ENCODE measurements at places on chromosomes 3 and 15.

DNA sequence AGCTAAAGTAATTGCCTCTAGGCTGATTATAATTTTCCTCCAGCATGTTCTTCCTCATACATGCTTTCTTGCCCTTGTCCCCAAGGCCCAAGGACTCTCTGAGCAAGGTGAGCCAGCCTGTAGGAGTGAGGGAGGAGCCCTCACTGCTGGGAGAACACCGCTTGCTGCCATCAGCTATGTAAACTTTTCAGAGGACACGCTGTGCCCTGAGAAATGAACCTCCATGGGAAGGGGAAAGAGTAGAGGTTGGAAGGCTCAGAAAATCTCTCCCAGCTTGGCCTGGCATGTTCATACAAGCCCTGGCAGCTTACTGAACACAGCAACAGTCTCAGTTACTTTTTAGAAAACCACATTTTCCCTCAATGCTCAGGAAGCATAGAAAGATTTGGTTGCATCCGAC is 103.0 kb upstream of the SLC24A5 start:
- DNase-seq = no peak

DNA sequence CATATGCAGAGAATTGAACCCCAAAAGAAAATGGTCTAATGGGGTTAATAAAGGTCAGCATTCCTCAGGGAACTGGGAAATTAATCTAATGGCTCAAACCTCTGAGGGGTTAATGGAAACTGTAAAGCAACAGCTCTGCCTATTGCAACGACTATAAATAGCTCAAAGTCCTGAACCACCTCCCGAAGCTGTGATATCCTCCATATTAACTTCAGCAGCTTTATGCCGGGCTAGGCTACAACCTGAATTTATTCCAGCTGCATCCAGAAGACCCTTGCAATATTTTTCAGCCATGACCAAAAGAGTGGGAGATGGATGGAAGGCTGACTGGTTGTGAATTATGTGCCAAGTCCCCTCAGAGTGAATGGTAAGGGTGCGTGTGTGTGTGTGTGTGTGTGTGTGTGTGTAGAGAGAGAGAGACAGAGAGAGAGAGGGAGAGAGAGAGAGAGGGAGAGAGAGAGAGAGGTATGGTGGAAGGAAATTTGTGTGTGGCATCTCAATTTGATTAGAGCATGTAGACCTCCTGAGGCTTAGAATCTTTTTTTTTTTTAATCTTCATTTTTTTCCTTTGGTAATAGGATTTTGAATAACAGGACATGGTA is 109.9 kb downstream of the PDCD6IP start:
- no peak for DNase-seq

DNA sequence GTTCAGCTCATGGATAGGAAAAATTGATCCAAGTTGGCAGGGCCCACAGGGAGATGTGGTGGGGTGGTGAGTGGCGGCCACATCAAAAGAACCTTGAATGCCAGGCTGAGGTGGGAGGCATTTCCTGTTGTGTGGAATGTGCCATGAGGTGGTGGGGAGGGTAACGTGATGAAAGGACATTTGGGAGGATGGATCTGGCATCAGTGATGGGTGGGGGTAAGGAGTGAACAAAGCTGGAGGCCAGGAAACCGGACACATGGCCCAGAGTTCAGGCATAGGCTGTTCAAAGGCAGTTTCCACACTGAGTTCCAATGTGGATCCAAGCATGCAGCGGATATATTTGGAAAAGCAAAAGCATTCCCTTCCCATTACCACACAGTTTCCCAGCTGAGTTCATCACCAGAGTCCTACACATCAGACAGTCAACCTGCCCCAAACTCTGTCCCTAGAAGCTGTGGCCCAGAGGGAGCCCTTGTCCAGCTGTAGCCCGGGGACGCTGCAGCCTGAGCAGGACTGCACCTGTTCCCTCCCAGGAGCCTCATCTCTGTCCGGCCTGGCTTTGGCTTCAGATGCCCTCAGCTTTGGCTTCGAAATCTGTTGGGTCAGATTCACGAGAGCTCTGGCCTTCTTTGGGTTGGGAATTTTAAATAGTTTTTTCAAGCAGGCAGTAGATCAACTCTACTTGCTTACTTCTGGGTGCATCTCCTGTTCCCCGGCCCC is 37.8 kb upstream of the GOLGA6B start:
- DNase-seq = no peak

- DNase-seq = no peak
These were observed 23.5 kb upstream of the SLC24A5 start for GRCh38 chr15:48097264-48097663.

DNA sequence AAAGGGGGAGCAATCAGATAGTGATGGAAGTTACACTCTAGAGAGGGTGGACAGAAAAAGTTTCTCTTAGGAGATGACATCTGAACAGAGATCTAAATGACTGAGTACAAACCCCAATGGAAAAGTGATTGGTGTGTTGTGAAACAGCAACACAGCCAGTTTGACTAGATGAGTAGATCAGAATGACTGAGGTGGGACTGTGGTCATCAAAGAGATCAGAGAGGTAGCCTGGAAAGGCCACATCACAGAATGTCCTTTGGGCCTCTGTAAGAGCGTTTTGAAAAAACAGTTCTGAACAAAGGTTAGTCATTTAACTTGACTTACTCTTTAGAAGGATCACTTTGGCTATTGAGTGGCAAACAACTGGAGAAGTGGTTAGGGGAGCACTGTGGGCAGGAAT is 10.6 kb downstream of the LRRC58 start:
- DNase-seq = no peak

DNA sequence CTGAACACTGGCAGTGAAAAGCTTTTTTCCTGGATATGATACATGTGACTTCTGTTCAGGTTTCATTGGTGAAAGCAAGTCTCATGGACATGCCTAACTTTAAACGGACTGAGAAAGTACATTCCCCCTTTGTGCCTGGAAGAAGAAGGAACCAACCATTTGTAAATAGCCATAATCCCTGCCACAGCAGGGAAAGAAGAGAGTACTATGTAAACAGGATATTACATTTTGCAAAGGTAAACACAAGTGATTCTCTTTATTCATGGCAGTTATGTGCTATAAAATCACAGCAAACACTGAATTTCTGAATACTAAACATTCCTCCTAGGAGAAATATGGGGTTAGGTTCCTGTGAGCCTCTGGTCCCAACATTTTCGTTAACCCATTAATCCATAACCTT is 46.8 kb downstream of the PRICKLE2 start:
- no peak for DNase-seq

DNA sequence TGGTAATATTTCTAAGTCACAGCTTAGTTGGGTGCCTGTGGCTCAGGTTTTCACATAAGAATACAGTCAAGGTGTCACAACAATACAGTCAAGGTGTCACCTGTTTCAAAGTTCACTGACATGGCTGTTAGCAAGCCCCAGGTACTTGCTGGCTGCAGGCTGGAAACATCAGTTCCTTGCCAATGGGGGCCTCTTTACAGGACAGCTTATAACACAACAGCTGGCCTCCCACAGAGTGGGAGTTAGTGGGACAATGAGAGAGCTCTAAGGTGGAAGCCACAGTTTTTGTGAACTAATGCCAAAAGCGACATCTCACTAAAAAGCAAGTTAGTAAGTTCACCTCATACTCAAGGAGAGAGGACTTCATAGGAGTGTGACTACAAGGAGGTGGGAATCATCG is 45.4 kb downstream of the GPR156 start:
- no peak for DNase-seq

DNA sequence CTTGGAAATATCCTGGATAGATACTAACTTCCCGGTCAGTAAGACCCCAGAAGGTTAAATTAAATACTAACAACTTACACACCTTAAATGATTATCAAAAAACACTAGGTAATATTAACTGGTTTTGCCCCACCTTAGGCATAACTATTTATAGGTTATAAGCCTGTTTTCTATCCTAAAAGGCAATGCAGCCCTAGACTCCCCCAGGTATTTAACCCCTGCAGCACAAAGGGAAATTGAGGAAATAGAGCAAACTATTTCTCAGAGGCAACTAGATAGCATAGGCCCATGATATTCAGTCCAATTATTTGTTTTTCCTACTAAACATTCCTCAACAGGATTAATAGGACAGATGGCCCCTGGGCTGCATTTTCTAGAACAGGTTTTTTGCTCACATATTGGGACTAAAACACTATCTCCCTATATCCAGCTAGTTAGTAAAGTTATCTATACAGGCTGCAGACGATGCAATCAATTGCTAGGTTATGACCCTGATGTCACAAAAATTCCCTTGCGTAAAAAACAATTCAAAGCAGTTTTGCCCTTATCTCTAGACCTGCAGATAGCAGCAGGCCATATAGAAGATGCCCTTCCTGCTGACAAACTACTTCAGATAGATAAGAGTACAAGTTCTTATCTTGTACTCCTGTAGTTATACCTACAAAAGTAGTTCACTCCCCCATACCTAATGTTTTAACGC is 221.3 kb downstream of the DTWD1 start:
- DNase-seq = no peak

- no peak for DNase-seq
These were observed 69.6 kb downstream of the RYR3 start for GRCh38 chr15:33380406-33380805.

DNA sequence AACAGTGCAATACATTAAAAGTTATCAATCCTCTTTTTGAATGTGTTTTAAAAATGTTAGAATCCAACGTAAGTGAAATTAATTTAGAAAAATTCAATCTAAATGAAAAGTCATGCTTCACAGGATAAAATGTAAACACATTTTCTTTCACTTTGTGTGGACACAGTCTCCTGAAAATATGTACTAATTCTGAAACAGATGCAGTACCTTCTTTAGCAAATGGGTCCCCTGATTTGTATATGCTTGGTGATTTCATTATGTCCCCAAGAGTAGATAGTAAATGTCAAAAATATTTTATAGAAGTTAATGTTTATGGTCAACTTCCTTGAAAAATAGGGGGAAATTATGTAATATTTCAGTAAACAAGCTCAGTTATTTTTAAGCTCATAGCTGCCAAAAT is 28.9 kb downstream of the FOXP1 start:
- no peak for DNase-seq

GRCh38 chr3:194423317-194423716 is 24.3 kb upstream of the GP5 start:
- DNase-seq = no peak

DNA sequence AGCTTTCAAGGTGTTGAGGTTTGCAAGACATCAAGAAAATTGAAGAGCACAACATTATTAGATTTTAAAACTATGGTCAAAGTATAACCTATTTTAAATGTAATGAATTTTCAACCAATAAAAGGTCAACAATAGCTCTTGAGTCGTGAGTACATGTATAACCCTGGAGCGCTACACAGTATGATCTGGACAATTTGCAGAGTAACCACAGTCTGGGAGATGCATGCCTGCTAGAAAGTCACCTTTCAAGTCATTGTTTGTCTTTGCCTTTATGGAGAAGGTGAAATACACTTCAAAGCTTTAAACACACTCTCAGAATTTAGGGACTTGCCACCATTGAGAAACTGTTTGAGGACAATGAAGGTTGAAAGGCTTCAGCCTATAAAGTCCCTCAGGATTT is 112.6 kb upstream of the ALCAM start:
- no peak for DNase-seq

DNA sequence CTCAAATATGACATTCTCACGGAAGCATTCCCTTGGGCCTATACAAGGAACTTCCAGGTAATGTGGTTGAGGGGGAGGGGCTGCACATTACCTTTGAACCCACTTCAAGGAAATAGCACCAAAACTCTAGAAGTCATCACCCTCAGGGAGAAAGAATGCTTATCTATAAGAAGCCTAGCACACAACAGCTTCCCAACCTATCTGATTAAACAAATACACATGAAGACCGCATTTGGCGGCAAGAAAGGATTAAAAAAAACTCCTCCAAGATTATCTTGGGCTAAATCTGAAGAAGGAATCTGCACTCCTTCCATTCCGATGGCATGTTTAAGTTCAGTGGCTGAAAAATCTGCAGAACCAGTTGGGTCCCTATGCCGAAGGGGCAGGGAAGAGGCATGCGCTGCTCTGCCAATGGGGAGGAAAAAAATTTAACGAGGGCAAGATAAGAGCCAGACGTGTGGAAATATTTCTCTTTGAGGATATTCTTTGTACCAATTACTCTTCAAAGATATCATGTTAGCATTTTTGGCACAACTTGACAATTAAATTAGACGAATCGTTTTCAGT is 82.0 kb upstream of the WNT5A start:
- DNase-seq = no peak

DNA sequence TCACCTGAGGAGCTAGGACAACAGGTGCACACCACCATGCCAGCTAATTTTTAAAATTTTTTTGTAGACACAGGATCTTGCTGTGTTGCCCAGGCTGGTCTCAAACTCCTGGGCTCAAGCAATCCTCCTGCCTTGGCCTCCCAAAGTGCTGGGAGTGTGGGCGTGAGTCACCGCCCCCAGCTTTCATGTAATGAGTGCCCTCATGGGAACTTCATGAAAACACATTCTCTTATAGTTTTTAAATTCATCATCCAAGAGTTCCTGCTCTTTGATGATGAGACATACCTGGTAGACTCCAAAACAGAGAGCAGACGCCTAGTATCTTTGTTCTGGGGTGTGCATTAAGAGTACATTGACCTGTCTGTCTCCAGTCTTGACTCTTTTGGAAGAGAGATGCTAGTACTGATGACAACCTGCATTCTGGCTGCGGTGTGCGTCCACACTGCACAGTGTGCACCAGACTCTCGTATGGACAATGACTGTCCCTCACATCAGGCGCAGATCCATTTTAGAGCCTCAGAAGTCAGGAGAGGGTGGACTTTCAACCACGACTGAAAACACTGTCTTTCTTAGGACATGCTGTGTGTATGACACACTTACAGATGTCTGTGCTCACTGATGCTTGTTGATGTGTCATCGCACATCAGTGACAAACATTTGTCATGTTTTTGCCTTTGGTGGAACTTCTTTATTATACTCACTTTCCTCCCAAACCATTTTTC is 2.0 kb downstream of the NRROS start:
- no peak for DNase-seq

- no peak for DNase-seq
These were observed 87.0 kb downstream of the FILIP1L start for GRCh38 chr3:100027321-100027720.

GRCh38 chr15:89768071-89768500 is 8.0 kb upstream of the MESP2 start:
- no peak for DNase-seq

- no peak for DNase-seq
These were observed 2.9 kb upstream of the IL17RC start for GRCh38 chr3:9914011-9914410.

DNA sequence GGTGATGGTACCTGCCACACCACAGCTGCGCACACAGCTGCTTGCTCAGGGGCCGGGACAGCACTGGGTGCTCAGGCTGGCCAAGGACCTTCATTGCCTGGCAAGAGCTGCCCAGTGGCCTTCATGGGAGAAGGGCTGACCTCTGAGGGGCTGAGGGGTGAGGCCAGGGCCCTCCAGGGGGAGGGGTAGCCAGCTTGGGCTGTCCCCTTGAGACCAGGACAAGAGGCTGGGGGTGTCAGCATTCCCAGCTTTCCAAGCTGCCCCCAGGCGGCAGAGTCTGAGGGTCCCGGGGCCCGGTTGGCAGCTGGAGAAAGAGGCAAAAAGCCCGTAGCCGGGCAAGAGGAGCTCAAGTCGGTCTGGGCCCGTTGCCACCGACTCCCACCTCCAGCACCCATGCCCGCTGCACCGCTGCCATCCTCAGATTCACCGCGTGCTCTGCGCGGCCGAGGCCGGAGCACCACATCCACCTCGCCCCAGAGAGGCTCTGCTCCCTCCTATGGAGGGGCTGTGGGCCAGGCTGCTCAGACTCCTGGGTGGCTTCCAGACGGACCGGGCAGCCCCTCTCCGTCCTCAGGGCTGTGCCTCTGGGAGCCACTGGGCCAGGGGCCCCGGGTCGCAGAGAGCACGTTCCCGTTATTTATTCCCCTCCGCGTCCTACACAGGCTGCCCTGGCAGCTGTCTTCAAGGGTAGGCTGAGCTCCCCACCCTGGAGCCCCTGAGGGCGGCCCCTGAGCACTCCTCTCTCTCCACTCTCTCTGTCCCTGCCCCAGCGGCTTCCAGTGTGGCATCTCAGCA is 51.5 kb downstream of the PLXNA1 start:
- DNase-seq = no peak

All from stimulated activated CD8-positive, alpha-beta memory T cell treated with anti-CD3 and anti-CD28 coated beads, Interleukin-7, amount 100 ng/mL, for 24 hours (primary cell).